ENCODE measurements at places on chromosomes 5 and 9.

DNA sequence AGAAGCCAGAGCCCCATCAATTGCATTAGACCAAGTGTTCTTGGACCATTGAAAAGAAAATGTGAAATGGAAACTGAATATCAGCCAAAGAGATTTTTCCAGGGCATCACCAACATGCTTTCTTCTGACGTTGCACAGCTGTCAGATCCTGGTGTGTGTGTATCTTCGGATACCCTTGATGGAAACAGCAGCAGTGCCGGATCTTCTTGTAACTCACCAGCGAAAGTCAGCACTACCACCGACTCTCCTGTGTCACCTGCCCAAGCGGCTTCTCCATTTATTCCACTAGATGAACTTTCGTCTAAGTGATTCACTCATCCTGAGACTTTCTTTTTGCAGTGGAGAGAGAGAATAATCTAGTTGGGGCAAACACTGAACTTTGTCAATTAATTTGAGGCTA is 75.7 kb downstream of the PIP5K1B start:
- DNase-seq: no peak

DNA sequence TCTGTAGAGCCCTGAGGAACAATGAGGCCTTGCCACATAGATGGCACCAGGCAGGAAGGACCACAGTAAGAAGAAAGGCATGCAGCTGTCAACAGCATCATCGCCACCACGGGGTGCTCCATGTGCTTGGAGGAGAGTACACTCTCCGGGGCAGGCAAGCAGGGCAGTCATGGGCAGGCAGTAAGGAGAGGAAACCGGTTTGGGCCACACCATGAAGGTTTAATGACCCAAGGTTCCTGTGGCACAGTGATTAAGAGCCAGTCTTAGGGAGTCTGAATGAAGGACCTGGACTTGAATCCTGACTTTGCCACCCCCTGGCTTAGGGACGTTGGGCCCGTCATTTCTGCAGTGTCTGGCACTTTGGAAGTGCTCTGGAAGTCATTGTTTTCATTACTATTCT is 80.6 kb upstream of the ZBTB43 start:
- no peak for DNase-seq

DNA sequence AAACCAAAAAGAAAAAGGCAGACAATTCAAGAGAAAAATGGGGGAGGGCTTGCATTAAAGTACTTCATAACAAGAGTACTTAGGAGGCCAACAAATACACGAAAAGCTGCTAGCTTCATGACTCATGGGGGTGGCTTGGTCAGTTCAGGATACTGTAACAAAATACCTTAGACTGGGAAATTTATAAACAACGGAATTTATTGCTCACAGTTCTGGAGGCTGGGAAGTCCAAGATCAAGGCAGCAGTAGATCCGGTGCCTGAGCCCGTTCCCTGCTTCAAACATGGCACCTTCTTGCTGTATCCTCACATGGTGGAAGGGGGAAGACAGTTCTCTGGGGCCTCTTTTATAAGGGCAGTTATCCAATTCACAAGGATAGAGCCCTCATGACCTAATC is 111.4 kb downstream of the C9orf50 start:
- no peak for DNase-seq

DNA sequence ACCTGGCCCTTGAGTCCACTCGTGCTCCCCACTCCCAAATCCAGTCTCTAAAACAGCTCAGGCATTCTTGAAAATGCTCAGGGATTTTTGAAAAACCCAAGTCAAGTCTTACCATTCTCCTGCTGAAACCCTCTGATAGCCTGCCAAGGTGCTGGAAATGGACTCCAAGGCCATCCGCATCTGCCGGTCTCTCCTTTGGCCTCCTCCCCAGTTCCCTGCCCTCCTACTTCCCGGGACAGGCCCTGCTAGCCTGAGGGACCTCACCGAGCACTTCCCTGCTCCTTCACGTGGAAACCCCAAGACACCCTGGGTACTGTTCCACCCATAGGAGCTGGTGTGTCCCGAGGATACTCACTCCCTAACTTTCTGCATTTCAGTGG is 49.8 kb upstream of the GADD45G start:
- no peak for DNase-seq

DNA sequence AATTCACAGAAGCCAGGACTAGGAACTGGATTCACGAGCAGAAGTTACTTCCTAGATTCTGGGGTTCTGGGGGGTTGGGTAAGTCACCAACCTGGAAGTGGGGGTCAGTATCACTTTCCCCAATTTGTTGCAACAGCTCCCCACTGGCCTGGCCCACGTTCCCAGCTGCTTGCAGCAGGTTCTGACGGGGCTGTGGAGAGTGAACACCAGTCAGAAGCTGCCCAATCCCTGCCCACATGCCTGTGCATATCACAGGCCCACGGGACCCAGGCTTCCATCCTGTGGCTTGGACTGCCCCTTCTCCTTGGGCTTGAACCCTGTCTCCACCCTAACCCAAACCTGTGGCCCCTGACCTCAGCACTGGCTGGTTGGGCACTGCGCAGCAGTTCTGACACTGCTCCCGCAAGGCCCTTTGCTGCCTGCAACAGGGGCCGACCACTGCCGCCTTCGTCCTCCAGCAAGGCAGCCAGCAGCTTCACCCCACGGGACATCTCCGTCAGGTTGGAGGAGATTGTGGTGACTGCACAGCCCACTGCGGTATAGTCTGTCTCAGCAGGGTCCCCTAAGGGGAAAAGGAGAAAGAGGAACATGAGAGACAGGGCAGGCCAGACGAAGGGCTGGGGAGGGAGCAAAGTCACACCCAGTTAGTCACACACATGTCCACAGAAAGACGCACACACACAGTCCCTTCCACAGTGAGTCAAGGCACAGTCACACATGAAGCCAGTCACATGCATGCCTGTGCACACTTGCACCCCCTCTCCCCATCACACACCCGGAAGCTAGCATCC is 13.1 kb downstream of the TLN1 start:
- no peak for DNase-seq

DNA sequence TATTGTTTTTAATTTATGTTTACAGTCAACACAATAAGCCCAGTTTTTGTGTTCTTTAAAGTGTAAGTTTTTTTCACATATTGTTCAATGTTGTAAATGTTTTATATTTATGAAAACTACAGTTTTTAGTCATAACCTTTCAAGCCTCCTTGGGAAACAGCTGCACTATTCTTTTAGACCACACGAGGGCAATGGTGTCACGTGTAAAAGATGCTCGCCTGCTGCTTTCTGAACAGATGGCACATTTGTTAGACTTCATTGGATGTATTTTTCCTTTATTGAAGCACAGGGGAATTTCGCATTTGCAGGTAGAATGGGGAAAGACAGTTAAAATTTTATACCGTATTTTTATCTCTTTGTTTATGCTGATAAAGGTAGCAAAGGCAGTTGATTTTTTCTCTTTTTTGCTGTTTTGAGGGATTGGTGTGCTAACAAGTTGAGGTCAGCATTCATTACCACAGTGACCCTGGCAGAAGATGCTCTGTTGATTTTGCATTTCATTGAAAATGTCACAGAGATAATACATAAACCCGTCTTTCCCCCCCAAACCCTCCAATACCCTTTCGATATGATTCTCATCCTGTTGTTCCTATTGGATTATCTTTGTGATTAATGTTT is 59.0 kb downstream of the MAT2B start:
- DNase-seq: peak; percentile 68

- no peak for DNase-seq
Measured at GRCh38 chr9:137107312-137107921, 7.1 kb downstream of the DPP7 start.

GRCh38 chr5:132024117-132024435 is 12.6 kb upstream of the ACSL6 start:
- no peak for DNase-seq

DNA sequence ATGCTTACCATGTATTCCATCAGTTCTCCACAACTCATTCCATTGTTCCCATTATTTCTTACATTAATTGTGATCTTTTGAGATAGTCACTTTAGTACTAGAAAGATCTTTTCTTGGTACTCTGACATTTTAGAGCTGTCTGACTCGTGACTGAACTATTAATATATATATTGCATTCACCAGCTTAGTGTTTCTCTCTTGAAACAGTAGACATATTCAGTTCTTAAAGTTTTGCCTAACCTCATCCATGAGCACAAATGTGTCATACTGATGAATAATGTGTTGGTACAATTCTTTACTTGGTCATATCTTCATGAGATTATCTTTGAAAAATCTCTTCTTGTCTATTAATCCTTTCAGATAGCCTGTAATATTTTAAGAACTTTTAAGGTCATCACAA is 74.3 kb downstream of the NLN start:
- no peak for DNase-seq

DNA sequence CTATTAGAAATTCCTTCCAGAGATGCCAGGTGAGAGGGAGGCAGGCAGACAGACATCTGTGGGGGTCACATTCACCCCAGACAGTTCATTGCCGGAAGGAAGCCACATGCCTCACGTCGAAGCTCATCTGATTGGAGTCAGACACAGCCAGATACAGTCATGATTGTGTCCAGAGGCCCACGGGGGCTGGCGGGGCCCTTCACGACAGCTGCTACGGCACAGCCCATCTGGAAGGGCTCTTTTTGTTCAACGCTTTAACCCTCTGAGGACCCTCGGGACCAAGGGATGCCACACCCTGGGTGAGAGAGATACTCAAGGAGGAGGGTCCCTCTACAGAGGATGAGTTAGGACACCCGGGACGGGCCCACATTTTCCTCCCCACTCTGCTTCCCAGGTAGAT is 31.9 kb upstream of the GABRP start:
- peak; percentile 71 for DNase-seq

- DNase-seq: peak; percentile 66
Measured at GRCh38 chr5:175706499-175706898, 48.6 kb downstream of the HRH2 start.

- no peak for DNase-seq
Measured at GRCh38 chr5:139014726-139015125, 139.6 kb upstream of the LRRTM2 start.

GRCh38 chr5:10289353-10289752 is 18.3 kb downstream of the CMBL start:
- DNase-seq: no peak

- DNase-seq: no peak
Measured at GRCh38 chr5:23440703-23441102, 66.7 kb upstream of the PRDM9 start.

DNA sequence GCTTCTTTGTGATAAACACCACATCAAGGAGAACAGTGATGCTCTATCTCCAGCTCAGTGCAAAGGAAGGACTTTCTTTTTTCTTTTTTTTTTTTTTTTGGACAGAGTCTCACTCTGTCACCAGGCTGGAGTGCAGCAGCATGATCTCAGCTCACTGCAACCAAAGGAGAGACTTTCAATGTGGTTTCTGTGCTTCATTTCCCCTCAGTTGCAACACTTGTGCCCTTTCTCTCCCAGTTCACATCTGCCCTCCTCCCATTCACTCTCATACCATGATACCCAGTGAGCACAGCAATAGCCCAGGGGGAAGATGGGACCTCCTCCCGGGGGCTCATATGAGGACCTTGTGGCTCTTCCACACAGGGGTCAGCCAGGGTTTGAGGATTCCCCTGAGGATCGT is 110.0 kb downstream of the MTRR start:
- no peak for DNase-seq

DNA sequence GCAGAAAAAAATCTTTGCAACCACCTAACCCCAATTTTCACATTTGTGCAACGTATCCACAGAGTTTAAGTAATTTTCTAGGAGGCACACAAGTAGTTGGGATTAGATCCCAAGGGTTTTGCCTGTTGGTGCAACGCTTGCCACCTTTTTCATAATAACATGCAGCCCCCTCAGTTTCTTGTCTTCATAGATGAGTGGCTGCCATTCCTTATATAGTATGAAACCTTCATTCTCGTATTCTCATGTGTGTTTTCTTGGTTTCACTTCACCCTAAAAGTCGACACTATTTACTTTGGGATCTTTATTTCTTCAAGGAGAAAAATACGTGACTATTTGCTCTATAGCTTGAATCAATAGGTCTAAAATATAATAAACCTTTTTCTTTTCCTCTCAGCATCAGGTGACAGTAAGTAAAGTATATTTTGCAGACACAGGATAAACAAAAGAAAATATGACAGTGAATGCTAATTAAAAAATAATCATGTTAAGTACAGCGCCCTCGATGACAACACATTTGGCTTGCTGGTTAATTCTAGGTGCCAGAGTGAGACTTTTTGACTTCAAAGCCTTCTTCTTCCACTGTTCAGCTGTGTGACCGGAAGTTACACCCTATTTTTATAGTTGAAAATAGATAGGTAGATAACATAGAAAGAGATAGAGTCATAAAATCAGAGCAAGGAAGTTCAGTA is 342.8 kb upstream of the CCNG1 start:
- no peak for DNase-seq

- DNase-seq: no peak
Measured at GRCh38 chr5:60277941-60278340, 384.4 kb upstream of the PDE4D start.

DNA sequence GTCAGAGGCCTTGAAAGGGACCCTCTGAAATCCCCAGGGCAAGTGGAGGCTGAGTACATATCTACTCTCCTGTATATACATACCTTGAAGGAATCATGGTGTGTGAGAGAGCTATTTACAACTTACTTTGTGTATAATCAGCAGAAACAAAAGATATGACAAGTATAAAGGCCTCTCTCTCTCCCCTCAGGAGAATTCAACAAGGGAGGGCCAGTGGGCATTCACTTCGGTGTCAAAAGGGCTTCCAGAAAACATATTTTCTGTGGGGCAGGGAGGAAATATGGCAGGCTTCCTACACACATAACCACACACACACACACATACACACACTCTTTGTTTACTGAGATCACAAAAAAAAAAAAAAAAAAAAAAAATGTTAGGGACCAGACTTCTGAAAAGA is 181.7 kb downstream of the BNC2 start:
- no peak for DNase-seq

DNA sequence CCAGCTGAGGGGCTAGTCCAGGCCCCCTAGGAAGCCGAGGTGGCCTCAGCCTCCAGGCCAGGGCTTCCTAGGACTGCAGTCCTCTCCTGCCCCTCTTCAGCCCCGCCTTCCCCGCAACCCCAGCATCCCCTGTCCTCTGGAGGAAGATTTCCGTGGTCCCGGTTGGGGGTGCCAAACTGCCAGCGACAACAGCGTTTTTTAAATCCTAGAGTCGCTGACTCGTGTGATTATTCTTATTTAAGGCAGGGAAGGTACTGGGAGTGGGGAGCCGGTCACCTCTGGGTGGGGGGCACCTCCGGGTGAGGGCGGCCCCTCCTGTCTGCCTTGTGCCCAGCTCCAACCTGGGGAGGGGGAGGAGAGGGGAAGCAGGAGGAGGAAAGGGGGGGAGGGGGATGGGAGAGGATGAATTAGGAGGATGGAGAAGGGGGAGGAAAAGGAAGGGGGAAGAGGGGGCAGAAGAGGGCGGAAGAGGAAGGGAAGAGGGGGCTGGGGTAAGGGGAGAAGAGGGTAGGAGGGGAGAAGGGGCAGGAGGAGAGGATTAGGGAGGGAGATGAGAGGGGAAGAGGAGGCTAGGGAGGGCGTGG is 173.1 kb upstream of the IER5L start:
- peak; percentile 77 for DNase-seq

Measured in islet precursor cell (in vitro differentiated cells).